ENCODE measurements at places on chromosomes 4 and X.

DNA sequence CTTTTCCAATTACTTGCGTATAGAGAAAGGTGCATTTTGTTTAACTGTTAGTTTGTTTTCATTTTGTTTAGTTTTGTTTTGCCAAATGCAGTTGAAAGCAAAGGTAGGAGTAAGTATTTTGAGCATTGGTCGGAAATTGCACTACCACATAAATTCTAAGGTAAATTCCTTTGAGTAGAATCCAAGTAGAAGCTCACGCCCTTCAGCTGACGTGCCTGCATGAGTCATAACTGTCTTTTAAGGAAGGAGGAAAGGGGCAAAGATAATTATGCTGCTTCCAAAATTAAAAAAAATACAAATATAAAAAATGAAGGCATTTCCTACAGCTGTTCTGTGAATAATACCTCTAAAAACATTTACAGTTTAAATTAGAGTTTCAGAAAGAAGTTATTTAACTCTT is 110.2 kb upstream of the MYOZ2 start:
- DNase-seq = no peak

DNA sequence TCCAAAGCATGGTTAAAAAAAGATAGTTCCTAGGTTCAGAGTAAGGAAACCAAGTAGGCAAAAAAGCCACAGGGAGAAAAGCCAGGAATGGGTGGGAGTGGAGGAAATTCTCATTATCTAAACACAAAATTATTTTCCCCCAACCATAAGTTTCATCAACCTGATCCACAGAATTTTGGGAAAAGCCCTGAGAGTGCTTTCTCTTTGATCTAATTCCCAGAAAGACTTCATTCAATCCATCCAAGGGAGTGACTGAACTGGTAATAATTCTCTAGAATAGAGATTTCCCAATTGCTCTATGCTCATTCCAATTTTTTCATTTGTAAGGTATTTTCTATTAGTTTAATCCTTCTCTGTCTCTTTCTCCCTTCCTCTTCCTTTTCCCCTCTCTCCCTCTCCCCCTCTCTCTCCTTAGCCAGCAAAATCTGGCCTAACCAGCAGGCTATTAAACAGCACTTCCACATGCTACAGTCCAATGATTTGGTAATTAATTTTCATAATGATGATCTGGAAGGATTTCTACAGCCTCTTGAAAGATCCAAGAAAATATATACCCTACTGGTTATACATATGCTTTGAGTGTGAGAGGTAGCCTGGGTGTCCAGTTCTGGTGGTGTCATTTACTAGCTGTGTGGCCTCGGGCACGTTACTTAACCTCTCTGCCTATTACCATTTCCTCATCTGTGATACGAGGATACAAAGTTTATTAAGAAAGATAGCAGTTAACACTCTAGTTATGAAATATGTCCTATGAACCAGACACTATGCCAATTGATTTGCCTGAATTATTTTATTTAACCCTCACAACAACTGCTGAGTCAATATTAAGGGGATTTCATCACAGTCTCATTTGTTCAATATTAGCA is 251.5 kb upstream of the RASGEF1B start:
- DNase-seq = no peak

DNA sequence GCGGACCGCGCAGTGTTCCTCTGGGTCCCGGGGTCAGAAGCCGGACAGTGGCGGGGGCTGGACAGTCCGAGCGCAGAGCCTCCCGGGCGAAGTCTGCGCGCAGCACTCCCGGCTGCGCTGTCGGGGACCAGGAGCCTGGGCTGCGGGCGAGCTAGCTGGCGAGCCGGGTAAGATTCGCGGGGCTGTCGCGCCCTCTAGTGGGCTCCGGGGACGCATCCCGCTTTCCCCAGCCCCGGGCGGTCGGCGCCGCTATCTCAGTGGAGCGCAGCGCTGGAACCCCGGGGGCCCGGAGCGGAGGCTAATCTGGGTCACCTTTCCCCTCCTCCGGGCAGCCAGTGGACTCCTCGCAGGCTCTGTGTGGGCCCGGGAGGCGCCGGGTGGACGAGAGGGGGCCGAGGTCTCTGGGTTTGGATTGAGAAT is 4.2 kb downstream of the PDGFRA start:
- DNase-seq = peak; percentile 29

DNA sequence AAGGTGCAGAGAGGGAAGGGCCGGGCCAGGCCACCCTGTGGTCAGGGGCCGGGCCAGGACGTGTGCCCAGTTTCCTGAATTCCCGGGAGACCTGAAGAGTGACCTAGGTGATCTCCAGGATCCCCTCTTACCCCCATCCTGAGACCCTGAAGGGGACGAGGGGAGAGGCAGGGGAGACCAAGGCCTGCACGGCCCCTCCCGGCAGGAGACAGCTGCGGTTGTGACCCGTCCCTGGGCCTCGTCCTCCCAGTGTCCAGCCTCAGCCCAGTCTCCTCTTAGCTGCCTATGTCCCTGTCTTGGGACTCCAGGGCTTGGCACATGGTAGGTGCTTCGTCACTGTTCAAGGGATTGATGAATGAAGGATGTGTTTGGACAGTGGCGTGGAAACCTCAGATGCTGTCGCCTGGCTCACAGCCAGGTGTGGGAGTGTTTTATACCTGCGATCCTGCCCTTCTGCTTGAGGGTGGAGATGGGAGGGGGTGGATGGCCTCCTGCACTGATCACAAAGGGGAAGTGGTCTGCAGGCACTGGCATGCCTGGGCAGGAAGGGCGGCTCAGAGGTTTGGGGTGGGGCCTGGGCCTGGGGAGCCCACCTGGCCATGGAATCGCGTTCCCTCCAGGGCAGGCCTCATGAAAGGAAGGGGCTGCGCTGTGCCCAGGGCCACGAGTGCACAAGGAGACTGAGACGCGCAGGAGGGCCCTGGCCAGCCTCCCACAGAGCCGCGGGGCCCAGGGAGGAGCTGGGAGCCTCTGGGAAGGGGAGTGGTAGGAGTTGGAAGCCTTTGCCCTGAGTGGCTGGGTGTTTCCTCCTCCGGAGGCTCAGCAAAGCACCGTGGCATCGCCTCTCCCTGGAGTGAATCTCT is 6.9 kb downstream of the SH3TC1 start:
- no peak for DNase-seq

GRCh38 chrX:23952391-23952790 is 44.6 kb downstream of the CXorf58 start:
- DNase-seq = no peak

DNA sequence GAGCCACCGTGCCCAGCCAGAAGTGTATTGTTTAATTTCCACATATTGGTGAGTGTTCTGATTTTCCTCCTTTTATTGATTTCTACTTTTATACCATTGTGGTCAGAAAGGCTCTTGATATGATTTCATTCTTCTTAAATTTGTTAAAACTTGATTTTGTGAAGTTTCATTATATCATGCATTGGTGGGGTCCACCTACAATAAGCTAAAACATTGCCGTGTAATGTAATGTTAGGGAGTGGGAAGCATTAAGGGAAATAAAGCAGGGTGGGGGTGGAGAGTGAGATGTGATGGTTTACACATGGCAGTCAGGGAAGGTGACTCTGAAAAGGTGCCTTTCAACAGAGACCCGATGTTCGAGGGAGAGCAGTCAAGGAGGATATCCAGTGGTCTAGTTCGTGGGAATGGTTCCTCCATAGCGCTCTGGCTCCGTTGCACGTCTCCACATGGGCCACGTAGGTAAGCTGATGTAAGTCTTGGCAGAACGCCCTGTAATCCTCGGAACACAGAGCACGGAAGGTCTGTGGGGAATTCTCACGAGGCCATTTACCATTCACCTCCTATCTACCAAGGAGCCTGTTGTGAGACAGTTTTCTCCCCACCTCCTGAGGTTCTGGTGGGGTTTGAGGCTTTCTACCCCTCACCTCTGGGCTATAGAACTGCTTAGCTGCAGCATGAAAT is 7.7 kb upstream of the WDR13 start:
- no peak for DNase-seq

DNA sequence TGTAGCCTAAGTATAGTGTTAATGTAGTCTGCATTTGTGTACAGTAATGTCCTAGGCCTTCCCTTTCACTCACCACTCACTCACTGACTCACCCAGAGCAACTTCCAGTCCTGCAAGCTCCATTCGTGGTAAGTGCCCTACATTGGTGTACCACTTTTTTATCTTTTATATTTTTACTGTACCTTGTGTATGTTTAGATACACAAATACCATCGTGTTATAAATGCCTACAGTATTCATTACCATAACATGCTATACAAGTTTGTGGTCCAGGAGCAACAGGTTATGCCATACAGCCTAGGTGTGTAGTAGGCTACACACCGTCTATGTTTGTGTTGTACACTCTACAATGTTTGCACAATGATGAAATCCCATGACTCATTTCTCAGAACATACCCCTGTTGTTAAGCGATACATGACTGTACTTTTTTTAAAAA is 15.4 kb downstream of the TSPAN5 start:
- DNase-seq = no peak

Data from stimulated activated CD8-positive, alpha-beta memory T cell treated with anti-CD3 and anti-CD28 coated beads, Interleukin-4, amount 100 ng/mL, for 4 hours (primary cell).